ENCODE measurements at places on chromosomes 7 and 10. TPM values are rescaled to one million over a fixed set of nuclear protein-coding genes. Genes with fewer than 3 reads are reported as not detected.

COL13A1 gene
- total RNA-seq: not detected

DHX32 gene
- total RNA-seq: 22.7 TPM

PPP1R9A gene
- 18.2 TPM for total RNA-seq

GNG11 gene
- total RNA-seq: not detected

ODAD2 gene
- total RNA-seq: not detected

GRCh38 chr7:122549578-122549977 is 149.3 kb downstream of the RNF133 start:
- peak; percentile 68 for DNase-seq

- no peak for DNase-seq
Measured at GRCh38 chr7:107313355-107313754, 144.6 kb downstream of the HBP1 start.

- no peak for DNase-seq
Measured at GRCh38 chr10:47139121-47139520, 160.9 kb upstream of the GDF10 start.

DNA sequence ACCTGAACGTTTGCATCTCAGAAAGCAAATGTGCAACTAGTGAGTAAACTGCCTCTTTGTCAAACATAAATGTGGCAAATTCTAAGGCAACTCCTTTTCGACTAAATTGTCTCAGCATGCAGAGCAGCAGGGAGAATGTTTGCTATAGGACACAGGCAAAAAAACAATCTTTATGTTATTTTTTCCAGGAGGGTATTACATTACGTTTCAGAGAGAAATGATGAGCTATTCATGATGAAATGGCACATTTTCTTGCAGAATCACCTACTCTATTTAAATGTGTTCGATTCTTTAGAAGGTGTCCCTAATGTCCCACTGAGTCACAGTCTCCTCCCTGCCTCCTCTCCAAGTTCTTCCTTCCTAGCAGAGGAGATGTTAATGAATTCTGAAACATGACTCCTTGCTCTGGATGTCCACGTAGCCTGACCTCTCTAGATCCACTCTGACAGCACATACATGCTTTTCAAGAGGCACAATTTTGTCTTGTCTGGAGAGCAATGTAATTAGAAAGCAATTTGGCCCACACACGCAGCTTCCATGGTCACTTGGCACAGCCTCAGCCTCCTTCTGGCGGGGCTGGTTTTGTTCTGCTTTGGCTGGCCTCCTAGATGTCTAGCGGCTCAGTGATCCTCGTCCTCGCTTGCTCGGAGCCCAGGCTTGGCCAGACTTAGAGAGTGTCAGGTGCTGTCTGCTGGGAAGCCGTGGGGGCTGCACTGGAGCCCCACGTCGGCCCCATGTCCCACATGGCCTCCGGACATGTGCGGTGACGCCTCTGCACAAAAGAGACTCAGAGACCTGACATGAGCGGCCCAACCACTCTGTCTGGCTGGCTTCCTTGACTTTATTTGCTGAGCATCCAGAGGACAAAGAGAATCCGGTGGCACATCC is 125.7 kb upstream of the ZNF438 start:
- no peak for DNase-seq

DNA sequence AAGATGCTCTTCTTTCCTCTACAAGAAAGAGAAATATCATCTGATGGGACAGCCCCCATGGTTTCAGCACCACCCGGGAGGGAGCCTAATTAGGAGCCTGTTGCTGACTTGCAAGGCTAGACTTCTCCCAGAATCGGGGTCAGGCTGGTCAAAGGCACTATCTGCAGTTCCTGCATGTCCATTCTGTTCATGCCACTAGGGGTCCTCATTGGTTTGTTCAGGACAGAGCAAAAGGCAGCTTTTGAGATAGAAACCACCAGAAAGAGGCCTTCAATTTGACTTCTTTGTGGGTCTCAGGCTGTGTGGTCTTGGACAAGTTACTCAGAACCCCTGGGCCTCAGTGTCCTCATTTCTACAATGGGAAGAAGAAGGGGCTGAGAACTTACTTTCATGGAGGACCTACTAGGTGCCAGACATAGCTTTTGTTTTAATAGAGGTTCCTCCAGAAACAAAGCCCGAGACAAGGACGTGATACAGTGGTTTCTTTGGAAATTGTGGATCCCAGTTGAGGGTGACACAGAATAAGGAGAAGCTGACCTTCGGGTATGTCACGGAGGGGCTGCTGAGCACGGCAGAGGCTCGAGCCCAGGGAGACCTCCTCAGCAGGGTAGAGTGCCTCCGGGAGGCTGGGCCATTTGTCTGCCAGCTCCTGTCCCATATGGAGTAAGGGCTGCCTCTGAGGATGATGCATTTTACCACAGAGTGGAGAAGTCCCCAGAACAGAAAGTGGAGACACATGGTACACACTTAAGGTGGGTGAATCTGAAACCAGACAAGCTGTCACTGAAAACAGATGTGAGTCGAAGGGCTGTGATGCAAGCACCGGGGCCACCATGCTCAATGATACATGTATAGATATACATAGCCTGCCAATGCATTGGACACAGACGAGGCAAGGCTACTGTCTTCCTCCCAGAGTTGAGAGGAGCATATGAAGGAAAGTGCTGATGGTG is 33.1 kb upstream of the NEUROD6 start:
- peak; percentile 34 for DNase-seq

All from HepG2 (cell line).